ENCODE measurements at places on chromosomes 2 and 18.

DNA sequence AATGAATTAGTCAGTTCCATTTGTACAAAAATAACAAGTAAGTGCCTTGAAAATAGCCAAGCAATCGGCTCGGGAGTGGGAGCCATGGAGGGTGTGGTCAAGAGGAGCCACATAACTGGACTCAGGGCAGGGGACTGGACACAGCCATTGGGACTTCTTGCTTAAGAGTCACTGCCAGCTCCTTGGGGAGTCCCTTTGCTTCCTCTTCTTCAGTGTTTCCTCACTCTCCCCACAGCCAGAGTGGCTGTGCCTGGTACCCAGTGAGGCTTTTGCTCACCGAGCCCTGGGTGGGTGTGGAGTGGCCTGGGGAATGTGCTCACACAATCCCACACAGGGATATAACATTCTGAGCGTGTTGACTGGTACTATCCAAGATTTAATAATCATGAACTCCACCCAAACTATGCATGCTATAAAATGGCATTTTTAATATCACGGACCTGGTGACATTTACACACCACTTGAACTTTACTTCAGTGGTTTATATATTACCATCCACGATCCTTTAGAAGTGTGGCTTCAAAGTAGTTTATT lies 94.6 kb downstream of the PTGR3 start:
- DNase-seq, result no peak

GRCh38 chr2:181307203-181307991 lies 149.8 kb upstream of the ITGA4 start:
- no peak for DNase-seq

DNA sequence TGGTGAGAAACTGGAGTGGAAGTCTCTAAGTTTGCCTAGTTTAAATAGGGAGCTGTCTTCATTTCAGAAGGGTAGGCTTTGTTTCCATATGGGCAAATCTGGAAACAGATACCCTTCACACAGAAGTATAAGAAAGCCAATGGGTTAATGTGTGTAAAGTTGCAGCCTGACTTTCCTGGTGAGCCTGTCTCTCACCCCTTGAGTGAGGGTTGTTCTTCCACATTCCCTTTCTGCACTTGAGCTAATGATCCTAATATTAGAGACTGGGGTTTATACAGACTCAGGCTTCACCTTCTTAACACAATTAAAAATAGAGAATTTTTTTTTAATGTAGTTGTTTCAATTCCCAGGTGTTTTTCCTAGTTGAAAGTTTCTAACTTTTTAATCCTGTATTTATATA lies 108.6 kb upstream of the EML6 start:
- DNase-seq, result no peak

GRCh38 chr18:48987821-48988220 lies 37.1 kb upstream of the SMAD7 start:
- DNase-seq, result no peak

All from skin of body (tissue), 3 donors.